ENCODE measurements at places on chromosomes 4 and X.

DNA sequence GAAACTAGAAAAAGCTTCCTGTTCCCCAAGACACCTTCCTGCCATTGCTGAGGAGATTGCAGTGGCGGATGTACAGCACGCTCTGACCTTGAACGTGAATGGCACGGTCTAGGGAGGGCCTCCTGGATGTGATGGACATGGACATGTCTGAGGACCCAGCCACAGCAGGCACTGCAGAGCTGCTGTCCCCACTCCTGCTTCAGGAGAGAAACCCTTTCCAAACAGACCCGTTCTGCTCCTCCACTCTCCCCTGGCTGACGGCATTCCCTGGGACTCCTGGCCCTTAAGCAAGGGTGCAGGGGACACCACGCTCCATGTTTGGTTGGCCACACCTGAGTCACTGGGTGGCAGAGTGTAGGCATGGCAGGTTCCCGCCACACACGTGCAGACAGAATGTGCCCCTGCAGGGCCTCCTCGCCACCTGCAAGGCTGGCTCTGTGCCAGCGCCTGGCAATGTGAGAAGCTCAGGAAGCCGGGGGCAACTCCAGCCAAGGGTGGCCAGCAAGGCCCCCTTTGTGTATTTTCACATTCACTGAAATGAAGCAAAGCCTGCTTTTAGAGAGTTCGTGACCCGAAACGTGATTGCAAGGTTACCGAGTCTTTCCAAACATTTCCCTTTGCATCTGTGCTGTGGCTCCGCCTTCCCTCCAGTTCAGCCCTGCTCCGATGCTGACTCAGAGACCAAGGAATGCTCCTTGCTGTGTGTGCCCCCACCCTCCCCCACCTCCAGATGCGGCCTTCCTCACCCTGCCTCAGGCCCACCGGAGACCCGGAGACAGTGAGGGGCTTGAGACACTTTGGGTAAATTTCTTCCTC is 46.1 kb downstream of the HTRA3 start:
- DNase-seq, result no peak

GRCh38 chr4:54946741-54947140 is 178.7 kb downstream of the KDR start:
- DNase-seq, result no peak

- DNase-seq, result no peak
Observed at GRCh38 chrX:66698273-66699204, 59.7 kb upstream of the EDA2R start.

- DNase-seq, result no peak
Observed at GRCh38 chr4:1591107-1591506, 93.0 kb downstream of the FAM53A start.

GRCh38 chr4:22233230-22233629 is 282.6 kb downstream of the ADGRA3 start:
- no peak for DNase-seq

DNA sequence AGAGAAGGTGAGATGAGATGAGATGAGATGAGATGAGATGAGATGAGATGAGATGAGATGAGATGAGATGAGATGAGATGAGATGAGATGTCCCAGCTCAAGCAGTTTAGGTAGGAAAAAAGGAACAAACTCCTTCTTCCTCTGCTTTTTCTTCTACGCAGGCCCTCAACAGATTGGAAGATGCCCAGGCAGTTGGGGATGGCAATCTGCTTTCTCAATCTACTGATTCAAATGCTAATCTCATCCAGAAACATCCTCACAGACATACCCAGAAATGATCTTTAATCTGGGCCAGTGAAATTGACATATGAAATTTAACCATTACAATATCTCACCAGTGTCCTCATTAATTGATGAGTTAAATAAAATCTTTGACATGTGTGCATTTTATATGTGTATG is 370.3 kb upstream of the SLC7A11 start:
- no peak for DNase-seq

GRCh38 chr4:37389967-37390580 is 145.5 kb downstream of the NWD2 start:
- no peak for DNase-seq

- DNase-seq, result no peak
Observed at GRCh38 chr4:53763813-53764597, 172.7 kb upstream of the LNX1 start.
